ENCODE measurements at places on chromosomes 5 and 9. TPM values are rescaled to one million over a fixed set of nuclear protein-coding genes. Genes with fewer than 3 reads are reported as not detected.

Gene GOLGA2
- total RNA-seq: 84.5 TPM

Gene ADAMTS13
- 2.0 TPM for total RNA-seq

DNA sequence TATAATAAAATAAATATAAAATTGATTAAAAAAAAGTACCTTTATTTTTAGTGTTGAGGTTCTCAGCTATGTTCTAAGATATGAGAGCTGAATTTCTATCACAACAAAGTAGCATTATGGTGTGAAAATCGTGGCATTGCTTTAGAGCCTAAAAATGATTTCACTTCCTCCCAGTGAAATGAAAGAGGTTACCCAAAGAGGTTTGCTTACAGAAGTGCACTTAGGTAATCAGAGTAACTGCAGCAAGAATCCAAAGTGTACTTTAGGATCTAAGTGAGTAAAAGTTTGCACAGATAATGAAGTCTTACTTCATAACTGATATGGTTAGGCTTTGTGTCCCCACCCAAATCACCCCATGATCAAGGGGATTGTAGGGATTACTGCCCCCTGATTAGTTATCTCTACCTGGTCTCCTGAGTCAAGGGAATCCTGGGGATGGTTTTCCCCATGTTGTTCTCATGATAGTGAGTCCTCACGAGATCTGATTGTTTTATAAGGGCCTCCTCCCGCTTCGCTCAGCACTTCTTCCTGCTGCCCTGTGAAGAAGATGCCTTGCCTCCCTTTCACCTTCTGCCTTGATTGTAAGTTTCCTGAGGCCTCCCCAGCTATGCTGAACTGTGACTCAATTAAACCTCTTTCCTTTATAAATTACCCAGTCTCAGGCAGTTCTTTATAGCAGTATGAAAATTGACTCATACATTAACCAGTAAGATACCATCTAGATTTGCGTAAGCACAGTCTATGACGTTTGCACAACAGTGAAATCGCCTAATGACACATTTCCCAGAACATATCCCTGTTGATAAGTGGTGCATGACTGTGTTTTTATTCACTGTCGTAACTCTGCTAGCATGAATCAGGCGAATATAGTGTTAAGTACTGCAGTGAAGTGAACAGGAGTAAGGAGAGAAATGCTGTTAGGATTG lies 40.3 kb upstream of the LRRC70 start:
- DNase-seq: no peak

GRCh38 chr9:90271707-90272106 lies 370.9 kb downstream of the DIRAS2 start:
- no peak for DNase-seq

DNA sequence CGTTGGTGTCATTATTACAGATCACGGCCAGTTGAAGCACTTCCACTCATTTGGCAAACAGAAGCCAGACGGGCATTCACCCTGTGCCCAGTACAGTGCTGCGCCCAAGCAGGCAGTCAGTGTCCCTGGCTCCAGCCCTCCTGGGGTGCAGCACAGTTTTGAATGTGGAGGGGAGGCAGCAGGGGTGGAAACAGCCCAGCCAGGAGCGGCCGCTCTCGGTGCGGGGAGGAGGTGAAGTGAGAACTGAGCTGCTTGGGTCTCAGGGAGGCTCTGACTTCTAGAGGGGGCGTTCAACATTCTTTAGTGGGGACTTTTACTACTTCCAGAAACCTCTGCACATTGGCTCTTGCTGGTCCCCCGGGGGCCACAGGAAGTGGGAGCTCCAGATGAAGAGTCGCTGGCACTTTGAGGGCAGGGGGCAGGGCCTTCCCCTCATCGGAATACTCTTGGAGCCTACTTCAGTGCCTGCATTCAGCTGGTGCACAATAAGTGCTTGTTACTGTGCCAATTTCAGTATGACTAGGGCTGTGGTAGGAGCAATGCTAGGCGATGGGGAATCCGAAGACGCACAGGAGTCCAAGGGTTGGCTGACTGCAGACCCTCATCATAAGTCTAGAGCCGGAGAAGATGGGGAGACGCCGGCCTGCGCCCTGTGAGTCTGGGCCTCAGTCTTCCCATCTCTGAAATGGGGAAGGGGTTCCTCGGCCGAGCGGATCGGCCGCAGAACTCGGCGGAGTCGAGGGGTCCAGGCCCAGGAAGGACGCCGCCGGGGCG lies 492 bp upstream of the NEK6 start:
- no peak for DNase-seq

DNA sequence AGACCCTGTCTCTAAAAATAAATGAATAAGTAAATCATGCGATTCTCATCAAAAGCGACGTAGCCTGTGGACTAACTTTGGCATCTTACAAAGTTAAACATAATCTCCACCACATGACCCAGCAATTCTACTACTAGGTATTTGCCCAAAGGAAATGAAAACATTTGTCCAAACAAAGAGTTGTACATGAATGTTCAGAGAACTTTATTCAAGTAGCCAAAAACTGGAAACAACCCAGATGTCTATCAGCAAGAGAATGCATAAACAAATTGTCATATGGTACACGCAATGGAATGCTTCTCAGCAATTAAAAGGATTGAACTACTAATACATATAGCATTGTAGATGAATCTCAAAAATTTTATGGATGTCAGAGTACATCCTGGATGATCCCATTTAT lies 82.6 kb downstream of the ADRB2 start:
- DNase-seq: no peak

- no peak for DNase-seq
Observed at GRCh38 chr5:158175934-158176481, 317.1 kb upstream of the CLINT1 start.

- DNase-seq: no peak
Observed at GRCh38 chr9:121411993-121412392, 41.9 kb upstream of the STOM start.

DNA sequence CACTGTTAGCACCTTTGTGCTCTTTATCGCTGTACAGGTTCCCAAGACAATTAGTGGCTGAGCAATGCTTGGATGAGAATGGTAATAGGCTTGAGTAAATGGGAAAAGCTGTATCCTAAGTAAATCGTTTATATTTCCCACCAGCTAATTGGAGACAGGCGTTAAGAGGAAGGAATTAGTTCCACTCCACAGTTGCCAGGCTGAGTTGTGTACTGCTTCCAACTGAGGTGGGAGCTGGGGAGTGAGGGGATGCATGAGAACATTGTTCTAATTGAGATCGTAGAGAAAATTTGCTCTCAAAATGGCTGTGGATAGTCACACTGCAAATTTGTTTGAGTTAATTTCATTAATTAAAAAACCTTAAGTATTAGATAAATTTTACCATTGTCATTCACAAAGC lies 285.0 kb upstream of the ADAMTSL1 start:
- DNase-seq: no peak
